ENCODE measurements at places on chromosomes 13 and 19.

DNA sequence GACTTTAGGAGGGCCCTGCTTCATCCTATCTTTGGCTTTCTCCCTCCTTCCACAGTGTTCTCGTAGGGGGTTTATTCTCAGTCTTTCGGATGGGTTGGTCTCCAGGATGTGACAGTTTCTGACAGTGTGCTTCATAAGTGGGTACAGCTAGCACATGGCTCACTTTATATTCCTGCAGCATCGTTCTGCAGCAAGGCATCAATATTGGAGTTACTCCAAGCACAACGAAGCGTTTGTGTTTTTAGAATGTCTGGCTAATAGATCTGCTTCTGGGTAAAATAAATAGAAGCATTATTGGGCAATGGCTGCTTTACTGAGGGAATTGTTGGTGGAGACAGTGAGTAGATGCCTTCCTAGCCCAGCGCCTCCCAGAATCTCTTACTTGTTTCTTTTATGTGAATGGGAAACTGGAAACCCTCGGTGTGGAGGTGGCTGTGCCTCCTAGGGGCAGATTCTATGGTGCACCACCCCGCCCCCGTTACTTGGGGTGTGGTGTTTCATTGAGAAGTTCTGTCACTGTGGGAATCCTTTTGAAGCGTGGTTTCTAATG, 2.0 kb downstream of the FARP1 start:
- DNase-seq: no peak
- no peak overlapping the region for H3K27ac ChIP-seq
- no peak overlapping the region for H3K4me3 ChIP-seq
- peaks cover 9% of the 10 kb centered on the region for H3K4me1 ChIP-seq
- peaks cover 68% of the 10 kb centered on the region for H3K27me3 ChIP-seq
- no peaks in the 10 kb centered on the region for H3K36me3 ChIP-seq

GRCh38 chr13:113875837-113876281, 12.0 kb upstream of the GAS6 start:
- peak overlapping the region; percentile 71 for H3K27ac ChIP-seq
- H3K36me3 ChIP-seq: no peaks in the 10 kb centered on the region
- peaks cover 14% of the 10 kb centered on the region for H3K27me3 ChIP-seq
- no peak overlapping the region for H3K4me3 ChIP-seq

- H3K27ac ChIP-seq: peak within 1 kb of the TSS; percentile 41
- no peaks in the 10 kb centered on the region for H3K4me1 ChIP-seq
- no peaks in the 10 kb centered on the region for H3K27me3 ChIP-seq
- peaks cover 72% of the 10 kb centered on the region for H3K36me3 ChIP-seq
- DNase-seq: no peak
Measured at GRCh38 chr19:5913739-5914357, at the start of gene CAPS. Gene CAPS, plus strand, starts transcription at chr19:5914254. Its CDS starts 153 bp downstream, at chr19:5914407.

GRCh38 chr19:33673996-33674625, 52.4 kb downstream of the CHST8 start:
- no peak overlapping the region for H3K4me3 ChIP-seq
- H3K4me1 ChIP-seq: no peaks in the 10 kb centered on the region
- peaks cover 18% of the 10 kb centered on the region for H3K27me3 ChIP-seq
- H3K36me3 ChIP-seq: no peaks in the 10 kb centered on the region
- no peak for DNase-seq

DNA sequence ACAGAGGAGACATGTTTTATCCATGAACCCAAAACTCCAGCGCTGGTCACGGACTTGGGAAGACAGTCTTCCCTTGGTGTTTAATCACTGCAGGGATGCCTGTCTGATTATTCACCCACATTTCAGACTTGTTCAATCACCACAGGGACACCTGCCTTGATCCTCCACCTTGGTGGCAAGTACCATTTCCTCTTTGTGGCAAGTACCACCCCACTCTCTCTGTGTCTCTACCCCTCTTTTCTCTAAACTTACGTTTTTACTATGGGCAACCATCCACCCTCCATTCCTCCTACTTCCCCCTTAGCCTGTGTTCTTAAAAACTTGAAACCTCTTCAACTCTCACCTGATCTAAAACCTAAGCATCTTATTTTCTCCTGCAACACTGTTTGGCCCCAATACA, 16.8 kb downstream of the ZNF83 start:
- H3K27me3 ChIP-seq: no peaks in the 10 kb centered on the region
- no peak overlapping the region for H3K4me3 ChIP-seq
- H3K27ac ChIP-seq: peak overlapping the region; percentile 20

GRCh38 chr13:48175185-48175584, 57.8 kb upstream of the ITM2B start:
- no peak for DNase-seq
- H3K27ac ChIP-seq: no peak overlapping the region
- no peak overlapping the region for H3K4me3 ChIP-seq
- H3K27me3 ChIP-seq: no peaks in the 10 kb centered on the region
- peaks cover 3% of the 10 kb centered on the region for H3K4me1 ChIP-seq
